ENCODE measurements at places on chromosomes 3 and 15.

- H3K27ac ChIP-seq, result peak overlapping the region; percentile 86
- peaks cover 19% of the 10 kb centered on the region for H3K36me3 ChIP-seq
- H3K4me1 ChIP-seq, result peaks cover 97% of the 10 kb centered on the region
- H3K4me3 ChIP-seq, result peak overlapping the region; percentile 67
- no peak for DNase-seq
Observed at GRCh38 chr3:30680789-30681648, 74.6 kb downstream of the TGFBR2 start.

GRCh38 chr15:33126559-33127290 is 67.8 kb downstream of the FMN1 start:
- peaks cover 35% of the 10 kb centered on the region for H3K4me1 ChIP-seq
- H3K27ac ChIP-seq, result no peak overlapping the region
- H3K36me3 ChIP-seq, result peaks cover 4% of the 10 kb centered on the region
- H3K27me3 ChIP-seq, result no peaks in the 10 kb centered on the region
- H3K4me3 ChIP-seq, result peak overlapping the region; percentile 65

DNA sequence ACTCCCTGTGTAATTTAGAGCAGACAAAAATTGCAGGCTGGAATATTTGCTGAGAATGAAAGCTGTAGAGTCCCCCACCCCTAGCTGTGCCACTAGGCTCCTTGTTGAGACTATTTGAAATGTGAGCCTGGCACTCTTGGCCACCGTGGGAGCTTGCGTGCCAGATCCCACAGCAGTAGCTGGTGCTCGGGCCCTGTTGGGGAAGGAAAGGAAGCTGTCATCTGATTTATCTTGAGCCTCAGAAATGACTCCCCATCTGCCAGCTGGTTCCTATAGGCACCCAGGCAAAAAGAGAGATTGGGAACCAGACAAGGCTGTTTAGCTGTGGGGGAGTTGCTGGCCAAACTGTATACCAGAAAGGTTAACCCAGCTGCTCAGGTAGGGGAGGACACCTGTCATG is 23.4 kb upstream of the CLEC3B start:
- H3K4me3 ChIP-seq, result no peak overlapping the region
- no peaks in the 10 kb centered on the region for H3K27me3 ChIP-seq
- peaks cover 18% of the 10 kb centered on the region for H3K4me1 ChIP-seq
- peaks cover 43% of the 10 kb centered on the region for H3K36me3 ChIP-seq
- no peak overlapping the region for H3K27ac ChIP-seq

DNA sequence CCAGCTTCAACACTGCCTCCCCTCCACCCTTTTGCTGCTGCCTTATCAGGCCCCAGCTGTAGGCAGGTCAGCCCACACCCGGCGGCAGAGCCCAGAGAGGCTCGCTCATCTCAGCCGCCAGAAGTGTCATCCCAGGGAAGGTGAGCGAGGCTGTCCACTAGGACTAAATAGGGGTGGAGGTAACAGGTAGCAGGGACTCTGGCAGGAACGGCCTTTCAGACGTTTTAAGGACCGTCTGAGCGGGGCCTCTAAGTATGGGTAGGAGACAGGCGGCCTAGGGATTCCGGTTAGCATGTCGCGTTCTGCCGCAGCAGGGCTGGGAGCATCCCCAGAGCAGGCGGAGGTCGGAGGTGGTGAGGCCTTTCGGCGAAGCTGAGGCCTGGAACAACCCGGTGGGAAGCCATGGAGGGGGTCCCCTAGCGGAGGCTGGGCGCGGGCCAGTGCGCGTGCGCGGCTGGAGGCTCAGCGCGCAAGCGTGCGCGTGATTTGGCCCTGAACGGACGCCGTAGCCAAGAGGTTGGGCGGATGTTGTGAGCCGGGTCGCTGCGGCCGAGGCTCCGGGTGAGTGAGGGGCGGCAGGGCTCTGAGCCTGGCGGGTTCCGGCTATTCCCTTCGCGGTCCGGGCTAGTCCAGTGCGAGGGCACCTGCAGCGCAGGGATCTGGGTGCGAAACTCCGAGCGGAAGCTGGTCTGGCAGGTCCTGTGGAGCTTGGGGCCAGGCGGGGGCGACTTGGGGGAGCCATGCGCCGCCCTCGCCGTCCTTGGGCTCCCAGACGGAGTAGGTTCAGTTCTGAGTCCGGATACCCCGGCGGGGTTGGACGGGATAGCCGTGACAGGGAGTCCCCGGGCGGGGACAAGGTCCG is at the start of the genes MST1 and RNF123:
MST1 (minus strand) TSS at position 429 of the 862 bp plus-strand sequence. CDS start 783 bp downstream, outside the sequence.
RNF123 (plus strand) TSS at position 512 of the 862 bp plus-strand sequence. CDS start 1,609 bp downstream, outside the sequence.
- no peaks in the 10 kb centered on the region for H3K36me3 ChIP-seq
- peak; percentile 95 for DNase-seq
- peak within 1 kb of the TSS; percentile 97 for H3K27ac ChIP-seq
- peak within 1 kb of the TSS; percentile 99 for H3K4me3 ChIP-seq
- H3K4me1 ChIP-seq, result peaks cover 32% of the 10 kb centered on the region

DNA sequence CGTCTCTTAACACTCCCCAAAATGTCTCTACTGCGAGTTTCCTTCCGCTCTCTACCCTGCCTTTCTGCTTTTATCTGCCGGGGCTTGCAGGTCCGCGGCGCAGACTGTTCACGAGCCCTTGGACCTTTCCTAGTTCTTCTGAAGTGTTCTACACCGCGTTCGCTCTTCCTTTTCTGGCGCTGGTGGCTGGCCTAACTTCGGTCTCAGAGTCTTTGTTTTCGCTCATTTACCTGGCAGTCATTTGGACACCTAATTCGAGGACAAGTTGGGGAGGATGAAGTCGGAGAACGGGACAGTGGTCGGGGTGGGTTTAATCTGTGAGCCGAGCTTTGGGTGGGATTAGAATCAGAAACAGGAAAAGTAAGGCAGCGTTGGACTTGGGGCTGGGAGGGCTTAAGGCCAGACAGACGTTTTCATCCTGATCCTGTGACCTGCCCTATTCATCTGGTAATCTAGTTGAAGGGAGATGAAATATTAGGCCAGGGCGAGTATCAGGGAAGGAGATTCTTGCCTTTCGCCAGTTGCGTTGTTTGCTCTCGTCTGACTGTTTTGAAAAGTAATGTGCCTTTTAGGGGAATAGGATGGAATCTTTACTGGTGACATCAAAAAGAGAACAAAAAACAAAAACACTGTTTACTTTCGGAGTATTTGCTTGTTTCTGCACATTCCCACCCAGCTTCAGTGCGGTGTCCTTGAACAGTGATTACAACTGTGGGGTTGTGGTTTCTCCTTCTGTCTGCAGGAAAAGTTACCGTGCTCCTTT is 1.8 kb downstream of the DIPK2A start:
- peak overlapping the region; percentile 95 for H3K4me3 ChIP-seq
- peaks cover 43% of the 10 kb centered on the region for H3K4me1 ChIP-seq
- H3K27me3 ChIP-seq, result peaks cover 9% of the 10 kb centered on the region
- H3K27ac ChIP-seq, result peak overlapping the region; percentile 74

DNA sequence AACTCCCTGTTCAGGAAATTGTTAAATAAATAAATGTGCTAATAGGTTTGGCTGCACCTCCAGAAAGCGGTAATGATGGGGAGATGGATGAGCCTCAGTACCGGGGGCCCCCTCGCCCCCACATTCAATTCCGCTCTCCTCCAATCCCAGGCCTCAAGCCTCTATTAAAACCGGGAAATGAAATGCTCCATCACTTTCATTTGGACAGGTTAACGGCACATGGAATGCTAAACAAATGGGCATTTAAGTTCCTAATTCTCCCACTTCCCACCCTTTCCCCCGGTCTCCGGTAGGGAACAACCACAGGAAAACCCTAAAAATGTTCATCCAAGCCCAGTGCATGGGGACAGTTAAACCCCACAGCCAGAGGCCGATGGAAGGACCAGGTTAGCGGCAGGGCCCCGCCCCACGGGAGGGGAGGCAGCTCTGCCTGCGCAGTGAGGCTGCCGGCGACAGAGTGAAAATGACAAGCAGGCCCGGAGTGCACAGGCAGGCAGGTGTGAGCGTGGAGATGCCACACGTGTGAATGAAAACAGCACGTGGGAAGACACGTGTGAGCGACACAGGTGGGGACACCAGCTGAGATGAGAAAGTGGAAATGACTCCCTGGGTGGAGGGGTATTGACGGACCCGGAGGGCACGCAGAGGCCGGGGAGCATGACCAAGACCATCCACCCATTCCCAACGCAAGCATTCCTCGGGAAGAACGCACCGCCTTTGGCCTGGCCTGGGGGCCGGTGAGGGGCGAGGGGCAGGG is 28.1 kb downstream of the RNU5B-1 start:
- no peak for DNase-seq
- no peaks in the 10 kb centered on the region for H3K36me3 ChIP-seq
- no peaks in the 10 kb centered on the region for H3K4me1 ChIP-seq

- H3K36me3 ChIP-seq, result no peaks in the 10 kb centered on the region
- no peak overlapping the region for H3K4me3 ChIP-seq
- H3K27ac ChIP-seq, result no peak overlapping the region
- no peaks in the 10 kb centered on the region for H3K4me1 ChIP-seq
Observed at GRCh38 chr3:23667536-23668429, 138.0 kb upstream of the UBE2E1 start.

- H3K36me3 ChIP-seq, result peaks cover 14% of the 10 kb centered on the region
- no peak for DNase-seq
- H3K27ac ChIP-seq, result no peak overlapping the region
- peaks cover 30% of the 10 kb centered on the region for H3K4me1 ChIP-seq
- no peak overlapping the region for H3K4me3 ChIP-seq
Observed at GRCh38 chr15:94256511-94256910, 25.1 kb downstream of the MCTP2 start.

GRCh38 chr3:183527428-183528379 is 27.8 kb downstream of the KLHL6 start:
- peak overlapping the region; percentile 54 for H3K4me3 ChIP-seq
- DNase-seq, result no peak
- peaks cover 46% of the 10 kb centered on the region for H3K36me3 ChIP-seq
- H3K4me1 ChIP-seq, result peaks cover 62% of the 10 kb centered on the region
- no peaks in the 10 kb centered on the region for H3K27me3 ChIP-seq
- peak overlapping the region; percentile 95 for H3K27ac ChIP-seq

- H3K4me1 ChIP-seq, result no peaks in the 10 kb centered on the region
- DNase-seq, result no peak
- H3K27ac ChIP-seq, result no peak overlapping the region
- H3K36me3 ChIP-seq, result no peaks in the 10 kb centered on the region
- no peak overlapping the region for H3K4me3 ChIP-seq
Observed at GRCh38 chr3:62758296-62759066, 116.7 kb downstream of the CADPS start.

DNA sequence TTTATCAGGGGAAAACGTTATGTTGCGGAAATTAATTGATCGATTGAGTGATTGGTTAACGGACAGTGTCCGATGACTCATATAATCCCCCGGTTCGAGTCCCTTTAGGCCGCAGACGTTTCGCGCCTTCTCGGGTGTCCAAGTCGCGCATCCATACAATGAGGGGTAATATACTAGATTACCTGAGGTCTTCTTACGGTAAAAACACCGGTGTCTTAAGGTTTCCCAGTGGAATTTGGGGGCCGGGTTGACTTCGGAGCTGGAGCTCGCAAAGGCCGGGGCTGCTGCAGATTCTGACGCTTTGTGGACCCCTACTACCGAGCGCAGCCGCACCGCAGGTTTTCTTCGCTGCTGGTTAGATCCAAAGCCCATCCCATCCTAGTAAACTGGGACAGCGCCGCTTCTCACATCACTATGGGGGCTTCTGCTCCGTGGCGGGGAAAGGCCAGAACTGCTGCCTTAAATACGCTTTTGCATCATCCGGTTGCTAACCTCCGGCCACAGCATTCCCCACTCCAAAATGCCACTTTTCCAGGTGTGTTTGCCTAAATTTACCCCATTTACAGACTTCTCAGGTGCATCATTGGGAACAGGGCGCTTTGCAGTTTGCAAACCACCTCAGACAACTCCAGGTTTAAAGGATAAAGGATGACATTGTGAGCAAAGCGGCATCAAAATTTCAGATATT is 858 bp upstream of the SACM1L start:
- DNase-seq, result peak; percentile 49
- H3K27me3 ChIP-seq, result no peaks in the 10 kb centered on the region
- peak overlapping the region; percentile 99 for H3K27ac ChIP-seq
- peak overlapping the region; percentile 92 for H3K4me3 ChIP-seq
- H3K36me3 ChIP-seq, result peaks cover 14% of the 10 kb centered on the region

GRCh38 chr15:67732164-67732563 is 93.1 kb upstream of the SKOR1 start:
- H3K4me1 ChIP-seq, result peaks cover 32% of the 10 kb centered on the region
- no peaks in the 10 kb centered on the region for H3K27me3 ChIP-seq
- DNase-seq, result no peak
- no peaks in the 10 kb centered on the region for H3K36me3 ChIP-seq
- no peak overlapping the region for H3K4me3 ChIP-seq

- no peak overlapping the region for H3K4me3 ChIP-seq
- DNase-seq, result peak; percentile 6
- no peaks in the 10 kb centered on the region for H3K4me1 ChIP-seq
- no peaks in the 10 kb centered on the region for H3K36me3 ChIP-seq
Observed at GRCh38 chr3:172341482-172342059, 106.7 kb downstream of the GHSR start.

DNA sequence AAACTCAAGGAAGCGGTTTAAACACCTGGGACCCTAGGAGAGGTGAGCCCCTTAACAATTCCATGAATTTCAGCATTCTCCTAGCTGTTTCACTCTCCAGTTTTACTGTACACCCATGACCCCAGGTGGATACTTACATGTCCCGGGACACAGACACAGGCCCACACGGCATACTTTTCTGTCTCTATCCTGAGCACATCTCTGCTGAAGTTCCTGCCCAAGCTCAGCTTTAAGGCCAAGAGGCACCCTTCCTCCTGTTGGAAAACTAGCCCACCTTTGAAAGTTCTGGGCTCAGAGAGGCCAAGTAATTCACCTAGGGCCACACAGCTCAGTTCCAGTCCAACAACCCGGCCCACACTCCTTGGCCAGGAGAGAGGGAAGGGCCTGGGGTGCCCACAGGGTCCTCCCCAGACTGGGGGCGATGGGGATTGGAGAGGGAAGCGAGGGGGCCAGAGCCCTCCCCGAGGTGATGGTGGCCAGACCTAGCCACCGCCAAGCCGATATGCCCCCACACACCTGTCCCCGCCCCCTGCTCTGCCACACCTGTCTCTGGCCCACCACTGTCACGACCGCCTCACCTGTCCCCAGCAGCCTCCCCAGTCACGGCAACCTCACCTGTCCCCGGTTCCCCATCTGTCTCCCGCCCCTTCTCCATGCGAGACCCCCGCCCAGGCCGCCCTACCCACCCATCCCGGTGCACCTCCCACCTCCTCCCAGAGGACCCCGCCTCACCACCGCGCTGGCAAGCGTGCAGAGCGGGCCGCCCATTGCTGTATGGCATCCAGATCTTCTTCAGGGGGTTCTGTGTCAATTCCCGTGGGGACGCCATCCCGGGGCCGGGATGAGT is 431 bp downstream of the PFKFB4 start:
- no peak overlapping the region for H3K27ac ChIP-seq
- peak; percentile 12 for DNase-seq
- H3K36me3 ChIP-seq, result peaks cover 1% of the 10 kb centered on the region
- peak overlapping the region; percentile 97 for H3K4me3 ChIP-seq

DNA sequence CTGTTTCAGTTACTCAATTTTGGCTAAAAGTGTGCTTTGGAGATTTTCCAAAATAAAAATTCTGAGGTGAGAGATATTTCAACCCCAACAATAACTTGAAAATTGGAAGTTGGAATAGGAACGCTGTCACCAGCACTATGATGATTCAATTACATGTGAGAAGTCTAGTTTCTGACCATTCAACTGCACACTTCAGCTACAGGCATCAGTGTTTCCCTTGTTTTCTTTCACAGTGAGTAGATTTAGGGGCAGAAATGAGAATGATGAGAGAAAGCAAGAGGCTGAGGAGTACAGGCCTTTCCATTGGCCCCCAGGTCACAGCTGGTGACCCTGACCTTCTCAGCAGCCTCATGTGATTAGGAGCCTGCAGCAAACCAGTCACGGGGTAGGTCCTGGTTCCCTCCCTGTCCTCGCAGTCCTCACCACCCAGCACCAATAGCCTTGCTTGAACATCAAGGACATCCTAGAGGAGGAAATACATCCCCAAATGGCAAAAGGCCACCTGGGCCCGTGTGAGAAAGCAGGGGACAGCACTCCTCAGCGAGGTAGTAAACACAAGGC is 10.0 kb upstream of the FILIP1L start:
- no peaks in the 10 kb centered on the region for H3K36me3 ChIP-seq
- H3K4me1 ChIP-seq, result no peaks in the 10 kb centered on the region
- H3K27me3 ChIP-seq, result no peaks in the 10 kb centered on the region

Data from activated T-cell treated with anti-CD3 and anti-CD28 coated beads, Interleukin-2, amount 50 U/mL, for 72 hours (primary cell).